CD4-positive, alpha-beta T cell treated with Interleukin-1 beta for 1 hour (primary cell): ENCODE measurements at places on chromosomes 5 and 9.
A peak's percentile ranks its signal among the peaks of the same experiment; 100 is the strongest.

DNA sequence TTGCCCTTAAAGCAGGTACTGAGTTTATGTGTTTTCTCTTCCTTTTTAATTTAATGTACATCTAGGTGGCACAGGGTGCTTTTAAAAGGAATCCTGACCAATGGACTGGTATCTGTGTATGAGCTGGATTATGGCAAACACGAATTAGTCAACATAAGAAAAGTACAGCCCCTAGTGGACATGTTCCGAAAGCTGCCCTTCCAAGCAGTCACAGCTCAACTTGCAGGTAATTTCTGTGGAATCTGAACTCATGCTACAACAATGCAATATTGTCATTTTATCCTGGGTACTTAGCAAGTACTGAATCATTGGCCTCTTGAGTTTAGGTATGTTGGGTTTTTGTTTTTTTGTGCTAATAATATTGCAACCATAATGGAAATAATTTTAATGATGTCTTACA is 14.4 kb upstream of the TMOD1 start:
- no peak for DNase-seq

- no peak for DNase-seq
Measured at GRCh38 chr5:60177596-60177995, 284.1 kb upstream of the PDE4D start.

DNA sequence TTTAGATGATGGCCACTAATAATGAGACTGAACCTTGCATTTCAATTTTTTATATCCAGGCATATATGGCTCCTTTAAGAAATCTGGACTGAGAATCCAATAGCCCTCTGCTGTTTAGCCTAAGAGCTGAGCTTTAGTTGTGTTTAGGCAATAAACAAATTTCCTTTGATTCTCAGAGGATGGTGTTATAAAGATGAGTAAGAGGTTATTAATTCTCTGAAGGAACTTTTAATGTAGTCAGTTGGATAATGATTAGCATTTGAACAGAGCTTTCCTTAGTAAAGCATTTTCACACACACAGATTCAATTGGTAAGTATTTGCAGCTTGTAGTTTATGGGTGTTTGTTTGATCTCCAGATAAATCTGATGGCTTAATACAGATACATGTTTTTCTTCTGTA is 149.6 kb downstream of the PRR16 start:
- no peak for DNase-seq

DNA sequence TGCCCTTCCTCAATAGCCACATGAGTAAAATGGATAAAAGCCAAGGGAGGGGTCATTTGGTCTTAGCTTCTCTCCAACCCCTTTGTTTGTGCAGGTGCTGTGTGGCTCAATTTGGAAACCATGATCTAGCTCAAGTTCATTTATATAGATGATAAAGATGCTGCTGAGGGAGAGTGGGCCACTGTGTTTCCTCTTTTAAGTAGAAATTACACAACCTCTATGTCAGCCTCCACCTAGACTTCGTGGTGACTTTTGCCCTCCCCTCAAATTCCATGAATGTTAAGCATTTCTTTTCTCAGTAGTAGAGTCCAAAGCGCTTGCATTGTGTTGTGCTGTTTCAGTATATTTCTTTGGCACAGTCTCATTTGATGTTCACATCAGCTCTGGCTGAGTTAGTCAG is 241.4 kb downstream of the ARHGAP26 start:
- no peak for DNase-seq

- no peak for DNase-seq
Measured at GRCh38 chr9:123099042-123099441, 65.6 kb downstream of the GPR21 start.

GRCh38 chr9:87381746-87382145 is 115.9 kb upstream of the DAPK1 start:
- DNase-seq = no peak

GRCh38 chr5:66742083-66742895 is 146.1 kb downstream of the MAST4 start:
- no peak for DNase-seq

DNA sequence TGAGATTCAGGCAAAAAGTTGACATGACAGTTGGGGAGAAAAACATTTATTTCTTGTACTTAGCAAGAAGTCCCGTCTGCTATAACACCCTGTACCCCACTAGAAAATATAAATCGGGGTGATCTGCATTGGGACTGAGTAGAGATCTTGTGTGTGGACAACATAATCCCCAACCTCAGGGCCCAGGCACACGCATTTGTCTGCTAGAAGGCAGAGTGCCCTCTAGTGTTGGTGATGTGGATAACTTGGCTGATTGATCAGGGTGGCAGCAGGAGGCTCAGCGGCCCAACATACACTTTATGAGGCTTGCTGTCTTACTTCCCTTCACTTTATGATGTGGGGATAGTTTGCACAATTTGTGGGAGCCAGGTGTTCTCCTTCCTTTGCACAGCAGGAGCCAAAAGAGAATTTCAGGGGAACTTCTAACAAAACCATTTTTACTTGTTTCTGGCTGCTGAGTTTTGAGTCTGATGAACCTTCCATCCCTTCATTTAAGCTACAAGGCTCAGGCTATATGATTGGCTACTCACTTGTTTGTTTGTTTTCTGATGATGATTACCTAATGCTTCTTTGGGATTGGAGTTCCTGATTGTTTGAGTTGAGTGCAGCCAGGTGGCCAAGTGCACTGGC is 263.2 kb downstream of the DMAC1 start:
- DNase-seq = peak; percentile 2

GRCh38 chr5:14967166-14967565 is 95.6 kb upstream of the ANKH start:
- no peak for DNase-seq

- no peak for DNase-seq
Measured at GRCh38 chr5:175159956-175160355, 284.0 kb downstream of the DRD1 start.

- DNase-seq = no peak
Measured at GRCh38 chr5:60883229-60883628, 39.2 kb upstream of the ELOVL7 start.

DNA sequence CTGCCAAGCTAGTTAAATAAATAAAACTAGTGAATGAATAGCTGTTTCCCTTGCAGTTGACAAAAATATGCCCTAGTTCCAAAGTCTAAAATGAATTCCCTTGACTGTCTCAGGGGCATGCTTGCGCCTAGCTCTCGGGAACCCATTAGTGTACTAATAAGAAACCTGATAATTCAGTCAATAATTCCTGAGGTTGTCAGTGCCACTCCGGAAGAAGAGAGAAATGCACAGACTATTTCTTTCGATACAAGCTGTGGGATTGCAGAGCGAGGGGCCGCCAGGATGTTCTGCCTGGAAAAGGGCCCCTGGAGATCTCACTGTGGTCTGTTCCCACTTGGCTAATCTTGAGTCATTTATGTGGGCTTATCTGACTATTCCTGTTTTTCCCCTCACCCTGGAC is 56.4 kb upstream of the LARP1 start:
- no peak for DNase-seq

DNA sequence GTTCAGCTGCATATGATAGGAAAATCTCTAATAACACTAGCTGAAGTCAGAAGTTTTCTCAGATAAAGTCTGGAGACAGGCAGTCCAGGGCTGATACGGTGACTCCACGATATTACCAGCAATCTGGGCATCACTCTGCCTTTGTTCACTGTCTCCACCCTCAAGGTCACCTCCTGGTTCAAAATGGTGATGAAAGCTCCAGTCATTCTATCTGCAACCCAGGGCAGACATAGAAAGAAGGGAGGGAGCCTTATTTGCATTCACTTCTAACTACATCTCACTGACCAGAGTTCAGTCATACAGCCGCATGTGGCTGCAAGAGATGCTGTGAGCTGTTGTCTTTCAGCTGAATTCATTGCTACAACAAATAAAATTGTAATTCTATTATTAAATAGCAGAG is 22.4 kb upstream of the GPR151 start:
- no peak for DNase-seq

DNA sequence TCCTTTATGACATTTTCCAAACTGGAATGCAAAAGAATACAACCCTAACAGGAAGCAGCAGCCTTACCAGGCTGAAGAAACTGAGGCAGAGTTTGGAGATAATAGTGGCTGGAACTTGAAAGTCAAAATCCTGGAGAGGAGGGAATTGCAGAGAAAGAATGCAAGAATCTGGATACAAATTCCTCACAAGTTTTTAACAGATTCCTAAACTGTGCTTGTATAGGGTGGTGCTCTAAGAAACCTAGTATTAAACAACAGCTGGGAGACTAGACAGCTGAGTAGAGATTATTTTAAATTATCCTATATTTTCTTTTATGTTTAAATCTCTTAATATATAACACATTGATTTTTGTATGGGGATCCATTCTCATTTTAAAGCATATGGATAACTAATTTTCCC is 30.7 kb downstream of the INVS start:
- no peak for DNase-seq

- DNase-seq = no peak
Measured at GRCh38 chr5:69261034-69261433, 26.3 kb downstream of the CDK7 start.

DNA sequence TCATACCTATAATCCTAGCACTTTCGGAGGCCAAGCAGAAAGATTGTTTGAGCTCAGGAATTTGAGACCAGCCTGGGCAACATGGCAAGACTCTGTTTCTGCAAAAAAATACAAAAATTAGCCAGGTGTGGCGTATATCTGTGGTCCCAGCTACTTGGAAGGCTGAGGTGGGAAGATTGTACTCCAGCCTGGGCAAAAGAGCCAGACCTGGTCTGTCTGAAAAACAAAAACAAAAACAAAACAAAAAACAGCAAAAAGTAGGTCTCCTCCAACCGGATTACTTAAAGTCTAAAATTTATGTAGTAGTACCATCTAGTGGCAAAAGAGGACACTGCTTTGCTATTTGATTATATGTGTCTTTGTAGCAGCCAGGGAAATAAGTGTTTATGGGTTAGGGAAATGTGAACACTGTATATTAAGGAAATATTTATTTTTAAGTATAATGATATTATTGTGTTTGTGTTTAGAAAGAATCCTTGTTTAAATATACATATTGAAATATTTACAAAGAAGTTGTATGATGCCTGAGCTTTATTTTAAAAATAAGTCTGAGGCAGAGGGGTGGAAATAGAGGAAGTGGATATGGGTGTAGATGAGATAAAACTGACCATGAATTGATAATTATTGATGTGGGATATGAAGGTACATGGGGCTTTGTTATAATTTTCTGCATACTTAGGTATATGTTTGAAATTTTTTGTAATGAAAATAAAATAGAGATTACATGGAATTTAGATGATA is 20.0 kb downstream of the APC start:
- no peak for DNase-seq

GRCh38 chr5:78908173-78909061 is 76.7 kb downstream of the ARSB start:
- no peak for DNase-seq

GRCh38 chr9:74205056-74205455 is 292.1 kb upstream of the RORB start:
- no peak for DNase-seq

- DNase-seq = no peak
Measured at GRCh38 chr5:128665747-128666355, 127.8 kb upstream of the FBN2 start.

GRCh38 chr5:74693191-74693590 is 8.2 kb downstream of the HEXB start:
- no peak for DNase-seq

- no peak for DNase-seq
Measured at GRCh38 chr5:153755913-153756500, 265.5 kb downstream of the GRIA1 start.

DNA sequence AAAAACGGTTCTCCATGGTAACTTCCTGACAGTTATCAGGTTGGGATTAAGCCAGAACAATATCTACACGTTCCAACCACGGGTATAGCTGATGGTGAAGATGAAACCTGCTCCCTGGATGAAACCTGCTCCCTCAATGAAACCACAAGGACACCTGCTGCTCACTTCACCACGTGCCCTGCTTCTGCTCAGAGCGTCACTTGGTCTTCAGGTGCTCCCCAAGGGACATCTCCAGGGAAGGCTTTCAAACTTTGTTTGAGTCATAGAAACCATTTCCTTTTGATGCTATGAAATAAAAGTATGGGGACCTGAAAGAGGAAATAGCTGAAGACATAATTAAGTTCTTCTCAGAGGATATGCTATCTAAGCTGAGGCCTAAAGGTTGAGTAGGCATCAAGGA is 242.4 kb downstream of the MED10 start:
- DNase-seq = no peak

- DNase-seq = no peak
Measured at GRCh38 chr5:61409568-61409967, 77.5 kb downstream of the ZSWIM6 start.

DNA sequence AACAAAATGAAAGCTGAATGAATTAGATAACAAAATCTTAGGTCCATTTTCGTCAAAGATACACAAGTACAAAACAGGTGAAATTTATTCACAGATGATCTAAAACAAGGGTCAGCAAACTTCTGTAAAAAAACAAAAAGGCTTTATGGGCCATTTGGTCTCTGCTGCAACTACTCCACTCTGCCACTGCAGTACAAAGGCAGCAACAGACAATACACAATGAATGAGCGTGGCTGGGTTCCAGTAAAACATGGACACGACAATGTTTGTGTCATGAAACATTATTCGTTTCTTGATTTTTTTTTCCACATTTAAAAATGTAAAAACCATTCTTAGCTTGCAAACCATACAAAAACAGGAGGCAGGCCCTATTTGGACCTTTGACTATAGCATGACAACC is 71.9 kb downstream of the ECPAS start:
- no peak for DNase-seq

DNA sequence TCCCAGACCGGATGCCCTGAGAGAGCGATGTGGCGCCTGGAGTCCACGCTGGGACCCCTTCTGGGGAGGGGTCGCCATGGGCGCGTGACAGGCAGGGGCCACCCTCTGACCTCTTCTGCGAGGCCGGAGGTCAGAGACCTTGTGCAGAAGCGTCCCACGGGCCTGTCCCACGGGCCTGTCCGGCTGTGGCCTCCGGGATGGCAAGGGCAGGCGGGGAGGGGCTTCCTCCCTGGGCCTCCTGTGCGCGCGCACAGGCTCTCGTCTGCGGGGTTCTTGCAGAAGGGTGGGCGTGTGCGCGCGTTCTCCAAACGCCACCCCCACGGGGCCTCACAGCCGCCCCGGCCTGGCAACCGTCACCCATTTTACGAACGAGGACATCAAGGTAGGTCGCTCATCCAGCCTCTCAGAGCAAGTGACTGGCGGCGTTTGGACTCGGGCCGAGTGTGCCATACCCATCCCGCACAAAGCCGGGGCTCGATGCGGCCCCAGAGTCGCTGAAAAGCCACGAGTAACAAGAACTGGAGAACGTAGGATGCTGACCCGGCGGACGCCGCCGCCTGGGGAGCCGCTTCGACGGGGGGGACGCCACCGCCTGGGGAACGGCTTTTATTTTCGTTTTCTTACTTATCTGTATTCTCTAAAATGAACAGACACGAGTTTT is 897 bp downstream of the AHRR start:
- no peak for DNase-seq

GRCh38 chr5:144958002-144958401 is 787.3 kb downstream of the KCTD16 start:
- no peak for DNase-seq

DNA sequence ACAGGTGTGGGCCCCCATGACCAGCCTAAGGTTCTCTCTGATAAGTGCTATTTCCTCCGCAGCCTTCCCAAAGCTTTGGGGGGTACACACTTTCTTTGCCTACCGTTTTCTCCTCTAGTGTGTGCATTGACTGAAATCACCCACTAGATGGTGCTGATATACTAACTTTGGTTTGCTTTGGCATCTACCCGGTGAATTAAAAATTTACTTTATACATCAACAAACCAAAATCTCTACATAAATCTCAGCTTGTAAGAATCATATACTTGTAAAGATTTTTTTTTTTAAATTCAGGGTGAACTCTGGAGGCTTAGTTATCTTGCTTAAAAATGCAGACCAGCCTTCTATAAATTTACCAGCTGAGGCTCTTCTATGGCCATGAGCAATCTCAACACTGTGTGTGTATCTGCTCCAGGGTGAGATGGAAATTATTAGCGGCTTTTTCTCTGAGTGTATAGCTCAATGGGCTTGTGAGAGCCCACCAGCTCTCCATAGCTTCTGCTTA is 475.7 kb upstream of the TNC start:
- DNase-seq = peak; percentile 12
